ENCODE measurements at places on chromosomes 2 and 18.

- no peak for DNase-seq
Measured at GRCh38 chr2:96760986-96761832, 507 bp downstream of the CNNM4 start.

DNA sequence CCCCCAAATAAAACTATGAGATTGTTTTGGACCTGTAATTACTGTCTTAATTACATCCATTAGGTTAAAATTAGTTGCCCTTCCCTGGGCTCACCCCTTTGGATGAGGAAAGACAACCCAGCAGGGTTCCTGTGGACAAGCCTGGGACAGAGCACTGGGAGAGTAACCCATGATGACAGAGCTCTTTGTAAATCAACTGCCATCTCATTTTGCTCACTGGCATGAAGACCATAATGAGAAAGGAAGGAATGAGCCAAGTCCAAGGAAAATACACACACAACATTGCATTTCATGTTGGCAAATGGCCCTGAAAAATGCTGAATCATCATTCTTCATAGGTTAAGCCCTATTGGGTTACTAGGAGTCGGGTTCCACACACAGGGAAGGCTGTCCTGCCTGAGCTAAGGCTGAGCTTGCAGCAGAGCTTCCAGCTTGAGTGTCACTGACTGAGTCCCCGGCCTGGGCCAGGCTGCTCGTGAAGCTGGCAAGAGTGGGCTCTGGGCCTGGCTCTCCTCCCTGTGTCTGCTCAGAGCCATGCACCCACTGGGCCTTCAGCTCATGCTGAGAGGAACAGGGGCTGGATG, 94.1 kb upstream of the ACAA2 start:
- no peak for DNase-seq

DNA sequence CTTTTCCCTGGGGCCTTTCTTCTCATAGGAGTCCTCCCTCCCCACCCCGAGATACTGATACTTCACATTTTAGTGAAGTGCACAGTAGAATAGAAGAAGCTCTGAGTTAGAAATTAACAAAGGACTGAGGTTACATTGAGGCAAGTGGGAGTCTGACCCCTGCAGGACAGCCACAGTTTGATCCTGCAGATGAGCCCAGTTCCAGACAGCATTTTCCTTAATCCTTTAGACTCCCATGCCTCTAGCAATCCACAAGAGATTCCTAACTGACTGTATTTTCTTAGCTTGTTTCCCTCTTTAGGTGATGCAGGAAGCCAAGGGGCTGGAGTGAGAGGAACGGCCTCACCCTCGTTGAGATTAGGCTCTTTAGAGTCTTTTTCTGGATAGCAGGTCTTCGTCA, 204.0 kb downstream of the CYRIA start:
- no peak for DNase-seq

DNA sequence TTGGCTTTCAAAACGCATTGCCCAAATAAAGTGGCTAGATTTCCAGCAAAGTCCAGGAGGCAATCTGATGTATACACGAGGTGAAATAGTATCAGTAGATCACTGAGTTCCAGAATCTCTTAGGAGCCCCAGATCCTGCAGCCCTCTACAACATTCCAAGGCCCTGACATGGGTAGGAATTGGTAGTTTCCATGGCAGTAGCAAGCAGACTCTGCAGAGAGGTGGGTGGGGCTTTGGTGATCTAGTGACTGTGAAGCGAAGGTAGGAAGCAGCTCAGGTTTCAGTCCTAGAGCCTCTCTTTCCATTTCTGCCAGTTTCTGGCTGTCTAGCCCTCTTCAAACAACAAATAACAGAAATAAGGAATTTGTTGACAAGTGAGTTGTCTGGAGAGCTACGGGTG, 13.8 kb upstream of the SGPP2 start:
- no peak for DNase-seq

GRCh38 chr2:41870265-41870585, 177.6 kb upstream of the PKDCC start:
- DNase-seq: no peak

DNA sequence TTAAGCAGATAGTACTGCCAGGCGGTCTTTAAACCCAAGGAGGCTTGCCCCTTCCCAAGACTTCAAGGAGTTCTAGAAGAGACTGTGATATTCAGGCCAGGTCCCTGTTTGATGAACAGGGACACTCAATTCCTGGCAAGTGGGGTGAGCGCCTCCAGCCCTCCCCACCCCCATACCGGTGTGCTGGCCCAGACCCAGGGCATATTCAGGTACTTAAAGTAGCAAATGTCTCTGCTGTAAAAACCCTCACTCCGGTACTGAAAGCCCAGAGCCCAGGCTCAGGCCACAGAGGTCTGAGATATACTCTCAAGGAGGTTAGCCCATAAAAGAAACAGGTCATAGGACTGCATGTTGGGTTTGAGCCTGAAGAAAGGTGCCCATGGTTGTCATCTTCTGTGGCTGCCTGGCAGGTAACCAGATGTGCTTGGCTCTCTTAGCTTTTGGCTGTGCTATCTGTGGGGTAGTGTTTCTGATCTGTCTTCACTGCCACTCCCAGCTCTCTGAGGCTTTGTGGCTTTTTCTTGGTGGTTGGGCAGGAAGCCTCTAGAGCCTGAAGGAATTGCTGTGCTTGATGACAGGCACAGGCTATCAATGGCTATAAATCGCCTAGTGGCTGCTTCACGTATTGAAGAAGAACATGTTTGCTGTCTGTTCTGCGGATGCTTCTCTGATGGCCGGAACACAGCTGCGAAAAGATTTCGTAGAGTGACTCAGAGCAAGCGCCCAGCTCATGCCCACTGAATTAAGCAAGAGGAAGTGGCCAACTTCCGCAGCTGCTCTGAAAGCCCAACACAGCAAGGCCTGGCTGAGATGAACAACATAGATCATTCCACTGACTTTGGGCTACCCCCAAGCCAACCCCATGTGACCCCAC, 63.3 kb upstream of the ALPP start:
- no peak for DNase-seq

GRCh38 chr2:13488965-13489364, 772.2 kb downstream of the TRIB2 start:
- DNase-seq: no peak

DNA sequence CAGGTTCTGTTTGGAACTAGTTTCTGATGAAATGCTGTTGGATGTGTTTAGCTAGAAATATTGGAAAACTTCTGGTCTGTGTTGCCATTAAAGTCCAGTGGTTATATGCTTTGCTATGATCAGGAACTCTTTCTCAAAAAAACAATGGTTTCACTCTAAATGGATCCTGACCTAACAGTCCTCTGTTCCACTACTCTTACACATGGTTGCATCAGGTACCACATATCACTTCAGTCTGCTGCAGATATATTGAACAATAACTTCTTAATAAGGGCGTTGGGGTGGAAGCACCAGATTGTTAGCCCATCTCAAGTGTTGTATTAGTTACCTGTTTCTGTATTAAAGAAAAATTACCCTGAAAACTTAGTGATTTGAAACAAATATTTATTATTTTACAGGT, 676.6 kb upstream of the GCFC2 start:
- DNase-seq: no peak

DNA sequence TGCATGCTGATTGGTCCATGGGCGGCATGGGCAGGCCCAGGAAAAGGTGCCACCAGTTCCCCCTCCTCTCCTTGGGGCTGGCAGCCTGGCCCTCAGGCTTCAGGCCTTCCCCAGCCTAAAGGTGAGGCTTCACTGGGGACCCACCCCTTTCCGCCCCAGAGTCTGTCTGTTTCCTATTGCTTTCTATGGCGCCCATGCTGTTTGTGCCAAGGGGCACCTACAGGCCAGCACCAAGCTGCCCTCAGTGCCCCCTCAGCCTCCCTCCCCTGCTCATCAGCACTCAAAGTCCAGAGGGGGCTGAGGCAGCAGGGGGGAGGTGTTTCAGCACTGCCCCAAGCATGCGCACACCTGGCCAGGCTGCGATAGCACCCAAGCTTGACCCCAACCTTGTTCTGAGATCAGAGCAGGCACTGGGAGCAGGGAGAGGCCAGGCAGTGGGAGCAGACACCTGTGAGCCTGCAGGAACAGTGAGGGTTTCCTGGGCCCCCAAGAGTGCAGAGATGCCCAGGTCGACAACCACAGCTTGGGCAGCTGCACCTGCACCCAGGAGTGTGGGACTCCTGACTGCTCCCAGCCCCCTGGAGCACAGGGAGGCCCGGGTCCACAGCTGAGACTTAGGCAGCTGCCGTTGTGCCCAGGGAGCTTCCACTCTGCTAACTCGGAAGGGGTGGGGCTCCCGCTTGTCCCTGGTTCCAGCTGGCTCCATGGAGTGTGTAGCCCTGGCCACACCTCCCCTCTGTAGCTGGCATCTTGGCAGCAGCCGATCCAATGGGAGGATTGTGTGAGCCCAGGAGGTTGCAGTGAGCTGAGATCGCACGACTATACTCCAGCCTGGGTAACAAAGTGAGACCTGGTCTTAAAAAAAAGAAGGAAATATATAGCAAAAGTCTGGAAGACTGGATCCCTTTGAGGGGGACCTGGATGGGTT, 69.1 kb downstream of the NCAPH start:
- no peak for DNase-seq

GRCh38 chr18:13275075-13275474, 56.5 kb downstream of the LDLRAD4 start:
- no peak for DNase-seq

DNA sequence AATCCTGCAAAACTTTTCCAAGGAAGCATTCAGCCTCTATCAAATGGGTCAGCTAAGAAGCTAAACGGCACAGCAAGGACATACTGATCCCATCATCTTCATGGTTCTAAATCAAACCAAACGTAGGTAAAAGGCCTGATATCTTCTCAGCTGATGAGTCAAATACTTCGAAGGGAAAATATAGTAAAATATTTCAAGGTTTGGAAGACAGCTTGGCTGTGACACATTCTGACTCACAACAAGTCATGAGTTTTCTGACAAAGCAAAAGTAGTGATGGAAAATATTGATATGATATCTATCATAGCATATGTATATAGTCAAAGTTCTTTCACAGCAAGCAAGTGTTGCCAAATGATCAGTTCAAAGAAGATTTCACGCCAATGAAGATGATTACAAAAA, 31.5 kb downstream of the DOCK10 start:
- DNase-seq: no peak

- DNase-seq: no peak
Measured at GRCh38 chr18:68083131-68083530, 566.6 kb upstream of the DSEL start.

- DNase-seq: no peak
Measured at GRCh38 chr18:46068763-46069162, 3.3 kb downstream of the PSTPIP2 start.

DNA sequence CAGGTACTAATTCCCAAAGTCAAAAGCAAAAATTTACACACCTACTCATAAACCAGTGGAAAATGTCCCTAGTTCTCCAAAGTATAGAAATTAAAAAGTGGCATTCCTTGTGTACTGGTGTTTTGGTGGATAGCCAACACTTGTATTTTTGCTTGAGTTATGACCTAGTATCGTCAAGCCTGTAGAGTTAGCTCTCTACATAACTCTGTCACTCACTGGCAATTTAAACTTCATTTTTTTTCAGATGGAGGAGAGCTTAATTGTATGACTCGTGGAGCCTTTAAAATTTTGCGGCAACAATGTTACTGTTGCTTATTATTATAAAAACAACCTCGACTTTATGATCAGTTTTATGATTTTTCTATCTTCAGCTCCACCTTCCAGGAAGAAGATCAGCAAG, 58.7 kb downstream of the ITGB6 start:
- no peak for DNase-seq

DNA sequence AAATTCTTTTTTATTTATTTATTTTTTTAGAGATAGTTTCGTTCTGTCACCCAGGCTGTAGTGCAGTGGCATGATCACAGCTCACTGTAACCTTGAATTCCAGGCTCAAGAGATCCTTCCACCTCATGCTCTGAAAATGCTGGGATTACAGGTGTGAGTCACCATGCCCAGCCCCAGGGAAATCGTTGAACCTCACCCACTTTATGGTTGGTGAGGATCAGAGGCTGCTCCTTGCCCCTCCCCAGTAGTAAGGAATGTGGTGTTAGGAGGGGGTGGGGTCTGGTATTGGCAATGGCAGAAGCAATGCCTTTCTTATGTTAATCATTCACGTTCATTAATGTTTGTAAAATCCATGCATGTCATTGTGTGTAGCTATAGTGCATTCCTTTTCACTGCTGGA, 161.9 kb downstream of the SUCLG1 start:
- DNase-seq: no peak

GRCh38 chr2:149679286-149679685, 91.7 kb upstream of the MMADHC start:
- no peak for DNase-seq

- DNase-seq: no peak
Measured at GRCh38 chr2:118988706-118989105, 46.7 kb downstream of the MARCO start.

- DNase-seq: no peak
Measured at GRCh38 chr18:46767217-46767616, 10.4 kb upstream of the ST8SIA5 start.

- DNase-seq: no peak
Measured at GRCh38 chr2:112827009-112827408, 9.6 kb downstream of the IL1B start.

DNA sequence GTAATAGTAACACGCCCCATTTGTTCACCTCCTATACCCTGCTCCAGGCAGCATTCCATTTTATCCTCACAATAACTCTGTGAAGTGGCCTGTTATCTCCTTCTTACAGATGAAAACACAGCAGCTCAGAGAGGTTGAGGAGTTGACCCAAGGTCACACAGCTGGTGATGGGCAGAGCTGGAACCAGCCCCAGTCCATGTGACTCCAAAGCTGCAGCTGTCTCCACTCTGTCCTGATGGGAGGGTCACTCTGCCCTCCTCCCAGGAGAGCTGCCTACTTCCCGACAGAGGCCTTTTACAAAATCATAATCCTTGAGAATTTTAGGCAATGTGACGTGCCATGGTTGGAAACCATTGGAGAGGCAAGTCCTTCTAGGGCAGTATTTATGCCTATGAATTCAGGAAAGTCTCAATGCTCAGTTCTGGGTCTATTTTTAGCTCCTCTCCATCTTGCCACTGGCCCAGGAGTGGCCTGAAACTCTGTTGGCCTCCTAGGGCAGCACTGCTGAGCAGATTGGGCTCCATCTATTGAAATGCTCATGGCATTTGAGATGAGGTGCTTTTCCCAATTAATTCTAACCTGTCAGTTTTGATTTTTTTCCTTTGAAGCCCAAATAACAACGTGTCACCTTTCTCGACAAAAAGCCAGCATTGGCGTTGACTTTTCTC, 162.0 kb upstream of the MSH6 start:
- DNase-seq: no peak

- no peak for DNase-seq
Measured at GRCh38 chr2:74074487-74074886, 73.2 kb downstream of the BOLA3 start.

DNA sequence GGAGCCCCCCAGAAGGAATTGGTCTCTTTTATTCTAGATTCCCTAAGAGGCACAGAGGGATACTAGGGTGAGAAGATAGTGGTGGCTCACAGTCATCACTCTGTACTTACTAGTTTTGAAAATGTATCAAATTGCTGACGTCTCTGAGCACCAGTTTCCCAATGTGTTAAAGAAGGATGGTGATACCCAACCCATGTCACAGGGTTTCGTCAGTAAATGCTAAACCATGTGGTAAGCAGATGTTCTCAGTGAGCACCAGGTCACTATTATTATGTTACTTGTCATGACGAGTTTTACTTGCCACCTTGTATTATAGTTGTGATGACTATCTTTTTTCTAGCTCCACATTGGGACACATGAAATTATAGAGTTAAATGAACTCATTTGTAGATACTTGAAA, 54.7 kb downstream of the NEDD4L start:
- DNase-seq: no peak

GRCh38 chr2:156538083-156538504, 101.9 kb downstream of the GPD2 start:
- DNase-seq: no peak

- no peak for DNase-seq
Measured at GRCh38 chr2:66531567-66531966, 96.6 kb downstream of the MEIS1 start.

GRCh38 chr2:2332381-2332780, 1.3 kb upstream of the MYT1L start:
- DNase-seq: no peak

All from glutamatergic neuron (in vitro differentiated cells).